Tongue (tissue), 3 donors: ENCODE measurements at places on chromosomes 5 and 9.

- DNase-seq: no peak
Measured at GRCh38 chr5:88897748-88898147, 14.8 kb upstream of the MEF2C start.

DNA sequence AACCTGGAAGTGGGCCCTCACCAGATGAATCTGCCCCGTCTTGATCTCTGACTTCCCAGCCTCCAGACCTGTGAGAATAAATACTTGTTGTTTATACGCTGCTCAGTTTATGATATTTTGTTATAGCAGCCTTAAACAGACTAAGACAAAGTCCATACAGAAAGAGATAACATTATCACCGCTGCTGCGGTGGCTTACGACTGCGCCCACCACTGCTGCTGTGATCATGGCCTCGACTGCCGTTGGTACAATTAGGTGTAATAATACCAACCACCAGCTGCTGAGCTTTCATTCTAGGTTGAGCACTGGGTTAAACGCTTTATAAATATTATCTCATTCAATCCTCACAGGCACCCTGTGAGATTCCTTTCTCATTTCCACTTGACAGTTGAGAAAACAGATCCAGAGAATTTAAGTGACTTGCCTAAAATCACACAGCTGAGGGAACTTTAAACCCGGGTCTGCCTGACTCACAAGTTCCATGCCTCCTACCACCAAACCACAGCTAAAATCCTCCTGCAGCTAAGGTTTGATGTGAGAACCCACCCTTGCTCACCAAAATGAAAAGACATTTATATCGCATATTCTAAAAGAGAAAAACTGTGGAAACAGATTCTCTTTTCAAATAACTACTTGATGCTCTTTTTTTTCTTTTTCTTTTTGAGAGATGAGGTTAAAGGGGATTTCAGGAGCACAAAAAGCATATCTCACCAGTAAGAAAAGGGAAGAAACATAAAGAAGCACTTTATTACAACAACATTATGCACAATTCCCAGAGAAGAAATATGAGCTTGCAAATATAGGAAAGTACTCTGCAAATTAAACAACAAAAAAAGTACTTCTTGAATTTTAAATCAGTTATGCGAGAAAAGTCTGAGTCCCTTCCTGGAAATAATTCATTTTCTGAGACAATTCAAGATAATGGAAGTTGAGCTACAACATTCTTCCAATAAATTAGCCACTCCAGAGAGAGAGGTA, 23.9 kb downstream of the GOLM1 start:
- no peak for DNase-seq

DNA sequence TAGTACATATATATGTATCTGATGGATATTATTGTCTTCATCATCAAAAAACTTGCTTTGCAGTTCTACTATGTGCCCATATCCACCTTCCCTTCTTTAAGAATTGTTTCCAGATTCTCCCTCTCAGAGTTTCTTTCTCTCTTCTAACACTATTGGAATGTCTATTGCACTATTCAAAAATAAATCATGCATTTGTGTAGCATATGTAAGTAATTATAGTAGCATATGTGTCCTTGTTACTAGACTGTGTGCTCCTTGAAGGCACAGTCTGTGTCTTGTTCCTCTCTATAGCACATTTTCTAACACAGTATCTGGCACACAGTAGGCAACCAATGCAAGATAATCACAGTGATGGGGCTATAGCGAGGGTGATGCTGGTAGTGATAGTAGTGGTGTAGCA, 43.4 kb upstream of the TRIM32 start:
- no peak for DNase-seq

GRCh38 chr5:55062039-55062779, 38.2 kb downstream of the GZMK start:
- no peak for DNase-seq

GRCh38 chr9:112496074-112496722, 9.6 kb downstream of the KIAA1958 start:
- no peak for DNase-seq

DNA sequence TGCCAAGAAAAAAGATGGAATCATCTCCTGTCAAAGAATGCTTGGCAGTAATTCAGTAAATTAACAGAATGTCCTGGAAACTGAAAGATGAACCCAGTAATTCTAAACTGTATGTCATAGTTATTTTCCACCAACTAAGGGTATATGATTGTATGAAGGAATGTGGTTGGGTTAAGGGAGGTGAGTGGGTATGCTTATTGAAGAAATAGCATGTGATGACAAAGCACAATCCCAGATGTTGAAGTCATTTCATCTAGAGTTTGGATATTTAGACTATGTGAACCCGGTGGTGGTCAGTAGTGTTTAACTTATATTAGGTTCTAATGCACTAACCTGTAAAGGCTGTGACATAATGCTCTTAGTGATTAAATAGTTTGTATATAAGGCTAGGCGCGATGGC, 87.3 kb downstream of the CDKN2A start:
- no peak for DNase-seq

- DNase-seq: no peak
Measured at GRCh38 chr9:4152876-4153275, 147.0 kb downstream of the GLIS3 start.

GRCh38 chr9:117718701-117719100, 14.5 kb downstream of the TLR4 start:
- no peak for DNase-seq

DNA sequence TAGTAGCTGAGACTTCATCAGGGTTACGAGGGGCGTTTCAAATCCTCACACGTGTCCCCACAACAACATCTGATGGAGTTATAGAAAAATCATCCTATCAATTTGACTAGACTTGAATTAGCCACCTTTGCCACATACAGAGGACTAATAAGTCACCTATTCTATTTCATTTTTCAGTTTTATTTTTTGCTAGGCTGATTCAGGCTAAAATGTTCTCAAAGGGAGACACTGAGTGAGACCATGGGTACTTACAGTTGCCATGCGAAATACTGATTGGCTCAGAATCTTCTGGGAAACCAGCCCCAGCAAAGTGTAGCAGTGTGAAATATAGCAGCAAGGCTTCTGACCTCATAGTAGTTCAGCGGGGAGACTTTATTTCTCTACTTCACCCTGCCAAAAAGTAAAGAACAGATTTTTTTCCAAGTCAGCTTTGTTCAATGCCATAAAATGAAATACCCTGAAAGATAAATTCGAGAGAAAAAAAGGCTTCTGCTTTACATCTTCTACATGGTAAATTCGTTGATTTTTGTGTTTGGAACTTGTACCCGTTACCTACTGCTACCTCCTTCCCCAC, 69.9 kb downstream of the SEMA6A start:
- no peak for DNase-seq

DNA sequence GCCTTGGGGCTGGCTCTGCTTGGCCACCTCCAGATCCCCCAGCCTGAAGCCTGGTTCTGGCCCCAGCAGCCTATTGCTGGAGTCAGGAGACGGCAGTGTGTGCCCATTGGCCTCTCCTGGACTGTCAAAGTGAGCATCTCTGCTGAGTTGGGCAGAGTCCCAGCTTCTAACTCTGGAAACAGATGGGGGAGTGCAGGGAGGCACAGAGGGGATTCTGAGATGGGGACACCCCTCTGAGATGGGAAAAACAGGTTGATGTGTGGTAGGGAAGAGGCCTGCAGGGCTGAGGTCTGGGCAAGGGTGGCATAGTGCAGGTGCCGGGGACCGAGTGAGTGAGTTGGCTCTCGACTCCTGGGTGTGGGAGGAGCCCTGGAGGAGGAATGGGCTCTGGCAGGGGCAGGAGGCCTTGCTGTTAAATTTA, 27.5 kb downstream of the PHF2 start:
- no peak for DNase-seq

DNA sequence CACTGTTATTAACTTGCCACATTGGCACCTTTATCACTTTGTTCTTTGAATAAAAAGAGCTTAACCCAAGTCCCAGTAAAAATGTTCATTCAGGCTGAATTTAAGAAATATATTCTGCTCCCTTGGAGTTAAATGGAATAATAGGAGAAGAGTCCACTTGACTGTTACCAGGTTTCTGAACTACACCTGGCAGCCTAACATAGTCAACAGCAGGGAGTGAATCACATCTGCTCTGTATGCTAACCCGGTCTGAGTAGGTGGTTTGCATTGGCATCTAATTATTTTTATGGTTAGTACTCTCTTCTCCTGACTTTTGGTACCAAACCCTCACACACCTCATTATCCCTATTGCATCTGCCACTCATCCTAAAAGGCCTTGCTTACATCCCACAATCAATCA, 86.7 kb downstream of the STK32A start:
- DNase-seq: no peak

DNA sequence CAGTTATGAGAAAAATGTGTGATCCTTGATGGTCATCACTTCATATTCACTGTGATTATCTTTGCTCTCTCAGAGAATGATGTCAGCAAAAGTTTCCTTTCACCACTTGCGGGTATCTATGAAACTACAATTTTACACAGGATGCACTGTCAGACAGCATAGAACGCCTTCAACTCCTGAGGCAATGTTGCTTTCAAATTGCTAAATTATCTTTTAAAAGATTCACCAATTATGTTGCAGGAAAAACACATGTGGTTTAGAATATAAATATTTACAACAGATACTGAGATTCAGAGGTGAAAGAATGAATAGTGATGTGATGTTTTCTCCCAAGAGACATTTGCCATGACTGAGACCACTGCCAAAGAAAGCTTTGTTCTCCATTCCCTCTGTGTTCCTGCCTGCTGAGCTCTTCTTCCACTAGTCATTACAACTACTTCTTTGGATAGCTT, 879.8 kb upstream of the DMAC1 start:
- no peak for DNase-seq

- no peak for DNase-seq
Measured at GRCh38 chr5:108505608-108506007, 123.7 kb upstream of the FBXL17 start.

DNA sequence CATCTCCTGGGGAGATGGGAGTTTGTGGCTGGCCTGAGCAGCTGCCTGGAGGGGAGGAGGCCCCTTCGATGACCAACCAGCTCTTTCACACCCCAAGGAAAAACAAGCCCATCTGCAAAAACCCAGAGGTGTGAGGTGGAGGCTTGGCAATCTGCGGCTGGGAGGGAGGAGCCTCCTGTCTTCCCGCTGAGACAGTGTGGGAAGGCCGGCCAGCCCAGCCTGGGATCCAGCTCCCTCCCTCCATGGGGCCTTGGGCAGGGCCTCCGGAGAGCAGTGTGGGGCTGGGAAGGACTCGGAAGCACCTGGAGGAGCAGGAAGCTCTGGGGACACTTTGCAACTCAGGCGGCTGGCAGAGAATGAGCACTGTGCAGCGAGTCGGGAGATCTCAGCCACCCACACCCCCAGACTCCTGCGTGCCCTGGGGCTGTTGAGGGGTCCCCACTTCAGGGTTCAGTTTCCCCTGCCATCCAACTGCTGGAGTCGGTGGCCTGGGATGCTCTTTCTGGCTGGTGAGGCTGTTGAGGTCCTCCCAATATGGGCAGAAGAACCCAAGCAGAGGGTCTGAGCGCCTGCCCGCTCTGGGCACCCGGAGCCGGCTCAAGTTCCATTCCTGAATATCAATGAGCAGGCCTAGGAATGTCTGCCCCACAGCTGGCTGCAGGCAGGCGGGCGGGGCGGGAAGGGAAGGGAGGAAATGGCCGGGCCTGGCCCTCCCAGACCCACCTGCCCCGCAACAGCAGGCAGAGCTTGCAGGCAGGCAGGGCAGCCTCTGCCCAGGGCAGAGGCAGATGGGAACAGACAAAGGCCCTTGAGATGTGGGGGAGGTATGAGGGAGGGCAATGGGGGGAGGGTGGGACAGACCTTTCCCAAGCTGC, 101.1 kb downstream of the FGF18 start:
- peak; percentile 83 for DNase-seq
